ENCODE measurements at places on chromosomes 5 and 9.

DNA sequence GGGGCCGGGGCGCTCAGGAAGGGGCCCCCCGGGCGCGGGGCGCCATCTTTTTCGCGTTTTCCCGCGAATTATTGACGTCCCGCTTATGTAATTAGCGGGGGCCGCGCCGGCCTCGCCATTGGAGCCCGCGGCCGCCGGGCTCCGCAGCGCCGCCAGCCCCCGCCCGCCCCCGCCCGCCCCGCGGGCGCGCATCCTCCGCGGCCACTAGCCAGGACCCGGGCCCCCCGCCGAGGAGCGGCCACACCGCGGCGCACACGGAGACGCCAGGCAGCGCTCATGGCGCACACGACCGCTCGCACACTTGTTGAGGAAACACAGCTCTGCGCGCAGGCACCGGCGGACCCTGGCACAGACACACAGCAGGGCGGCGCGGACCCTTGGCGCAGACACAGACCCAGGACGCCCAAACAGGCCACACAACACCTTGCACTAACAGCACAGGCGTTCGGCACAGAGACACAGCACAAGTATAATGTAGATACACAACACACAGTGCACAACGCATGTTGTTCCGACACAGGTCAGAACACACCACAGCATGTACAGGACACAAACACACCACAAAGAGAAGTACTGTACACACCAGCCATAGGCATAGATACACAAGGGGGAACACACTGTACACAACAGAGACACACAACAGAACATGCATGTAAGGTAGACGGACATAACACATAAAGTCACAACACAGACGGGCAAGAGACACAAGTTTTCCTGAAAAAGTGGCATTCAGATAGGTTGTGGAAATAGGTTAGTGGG lies 467 bp upstream of the PHF19 start:
- DNase-seq = peak; percentile 55

DNA sequence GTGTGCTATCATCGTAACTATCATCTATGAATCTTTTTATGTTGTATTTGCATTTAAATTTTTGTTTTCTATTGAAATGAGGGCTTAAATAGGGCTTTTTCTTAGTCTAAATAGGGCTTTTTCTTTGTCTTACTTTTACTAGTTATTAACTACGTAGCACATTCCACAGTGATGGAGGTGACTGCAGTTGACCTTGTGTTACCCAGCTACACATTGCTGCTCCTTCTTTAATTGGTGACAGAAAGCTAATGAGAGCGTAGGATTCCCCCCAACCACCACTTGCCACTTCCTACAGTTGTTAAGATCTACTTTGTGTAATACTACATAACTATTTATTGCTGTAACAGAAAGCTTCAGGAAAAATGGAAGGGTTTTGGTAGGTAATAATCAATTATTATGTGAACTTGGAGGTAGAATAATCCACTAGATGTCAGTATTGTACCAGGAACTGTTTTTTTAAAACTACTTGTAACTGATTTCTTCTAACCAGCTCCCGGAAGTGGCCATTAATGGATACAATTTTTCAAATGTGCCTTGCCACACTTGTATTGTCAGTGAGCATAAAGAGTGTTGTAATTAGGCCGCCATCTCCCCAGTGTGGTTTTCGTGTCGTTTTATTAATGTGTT lies 18.0 kb downstream of the MTRR start:
- no peak for DNase-seq

DNA sequence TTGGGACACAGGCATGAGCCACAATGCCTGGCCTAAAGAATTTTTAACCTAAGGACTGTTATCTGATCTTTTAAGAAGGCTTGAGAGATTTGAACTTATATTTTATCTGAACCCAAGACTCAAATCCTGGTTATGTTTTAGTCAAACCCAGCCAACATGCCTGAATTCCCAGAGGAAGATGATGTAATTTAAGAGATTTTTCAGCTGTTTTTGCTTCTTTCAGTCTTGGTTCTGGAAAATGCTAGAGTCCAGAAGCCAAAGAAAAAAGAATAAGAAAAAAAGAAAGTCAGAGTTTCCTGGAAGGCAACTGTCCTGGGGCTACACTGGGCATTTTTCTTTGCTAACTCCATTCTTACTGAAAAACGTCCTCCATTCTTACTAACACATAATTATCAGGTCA lies 85.8 kb downstream of the SNX18 start:
- DNase-seq = no peak

DNA sequence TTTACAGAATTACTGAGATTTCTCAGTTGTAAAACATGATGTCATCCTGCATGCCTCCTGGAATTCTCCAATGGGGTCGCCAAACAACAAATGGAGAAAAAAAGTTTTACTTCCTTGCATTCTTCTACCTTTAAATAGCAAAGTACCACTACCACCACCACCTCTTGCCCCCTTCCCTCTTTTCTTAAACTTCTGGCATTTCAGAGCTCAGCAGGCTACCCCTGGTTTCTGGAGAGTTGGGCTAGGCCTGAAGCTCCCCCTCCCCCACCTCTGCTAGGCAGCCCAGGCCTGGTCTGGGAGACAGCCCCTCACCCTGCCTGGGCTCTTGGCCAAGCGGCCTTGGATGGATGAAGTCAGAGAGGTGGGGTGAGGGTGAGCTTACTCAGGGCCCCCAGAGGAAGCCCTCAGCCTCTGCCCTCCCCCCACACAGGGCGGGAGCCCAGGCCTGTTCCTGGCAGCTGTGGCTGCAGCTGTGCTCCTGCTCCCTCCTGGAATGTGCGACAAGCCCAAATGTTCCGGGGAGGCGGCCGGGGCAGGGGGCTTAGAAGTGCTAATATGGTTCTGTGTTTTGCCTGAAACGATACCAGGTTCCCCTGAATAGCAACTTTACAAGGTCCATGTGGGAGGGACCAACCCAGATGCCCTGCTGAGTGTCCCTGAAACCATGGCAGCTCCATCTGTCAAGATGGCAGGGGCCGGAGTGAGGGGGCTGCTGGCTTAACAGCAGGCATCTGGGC lies 6.0 kb upstream of the CCIN start:
- DNase-seq = no peak

DNA sequence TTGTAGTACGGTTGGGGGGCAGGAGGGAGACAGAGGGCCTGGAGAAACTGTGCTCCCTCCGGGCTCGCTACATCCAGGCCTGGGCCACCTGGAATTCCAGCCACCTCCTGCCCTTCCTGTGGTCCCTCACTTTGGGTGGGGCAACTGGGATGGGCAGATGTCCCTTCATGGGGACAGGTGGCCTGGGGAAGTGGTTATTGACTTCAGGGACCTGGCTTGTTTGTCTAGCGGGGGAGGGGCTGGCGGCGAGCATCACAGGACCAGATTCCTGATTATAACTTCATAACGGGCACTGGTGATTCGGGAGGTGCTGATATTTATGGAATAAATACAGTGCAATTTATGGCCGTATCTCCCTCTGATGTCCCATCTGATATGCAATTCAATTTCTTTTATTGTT lies 20.1 kb upstream of the LAMC3 start:
- DNase-seq = no peak

GRCh38 chr9:95482621-95483020 lies 34.1 kb downstream of the PTCH1 start:
- DNase-seq = no peak

DNA sequence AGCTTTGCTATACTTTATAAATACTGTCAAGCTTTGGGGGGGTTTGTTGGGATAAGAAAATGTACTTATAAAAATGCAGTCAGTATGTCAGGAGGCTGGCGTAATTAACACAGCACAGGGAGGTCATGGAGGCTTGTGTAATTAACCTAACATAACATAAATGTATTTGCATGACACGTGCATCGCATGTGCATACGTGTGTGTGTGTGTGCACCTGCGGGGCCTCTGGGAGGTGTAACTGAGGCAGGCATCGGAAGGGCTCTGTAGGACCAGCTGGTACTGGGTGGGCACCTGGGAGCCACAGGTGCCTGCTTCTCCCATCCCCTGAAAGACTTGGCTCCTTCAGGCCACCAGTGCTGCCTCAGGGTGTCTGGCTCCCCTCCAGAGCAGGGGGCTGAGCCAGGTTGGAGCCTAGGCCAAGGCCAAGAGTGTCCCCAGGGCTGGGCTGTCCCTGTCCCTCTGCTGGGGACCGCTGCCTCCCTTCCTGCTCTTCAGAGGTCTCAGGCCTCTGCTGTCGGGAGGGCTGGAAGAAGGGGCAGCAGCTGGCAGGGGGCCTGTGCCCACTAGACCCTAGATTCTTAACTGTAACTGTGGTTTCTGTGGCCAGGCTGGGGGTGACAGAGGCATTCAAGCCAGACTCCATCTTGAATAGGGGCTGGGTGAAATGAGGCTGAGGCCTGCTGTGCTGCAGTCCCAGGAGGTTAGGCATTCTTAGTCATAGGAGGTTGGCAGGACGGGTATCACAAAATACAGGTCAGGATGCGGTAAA lies 9.0 kb downstream of the FCN2 start:
- DNase-seq = no peak

Data from activated T-helper 1 cell treated with anti-CD3 and anti-CD28 coated beads, Interleukin-2, amount 50 U/mL, for 16 hours (primary cell).